GM12891 (cell line): ENCODE measurements at places on chromosomes 1 and 21.

DNA sequence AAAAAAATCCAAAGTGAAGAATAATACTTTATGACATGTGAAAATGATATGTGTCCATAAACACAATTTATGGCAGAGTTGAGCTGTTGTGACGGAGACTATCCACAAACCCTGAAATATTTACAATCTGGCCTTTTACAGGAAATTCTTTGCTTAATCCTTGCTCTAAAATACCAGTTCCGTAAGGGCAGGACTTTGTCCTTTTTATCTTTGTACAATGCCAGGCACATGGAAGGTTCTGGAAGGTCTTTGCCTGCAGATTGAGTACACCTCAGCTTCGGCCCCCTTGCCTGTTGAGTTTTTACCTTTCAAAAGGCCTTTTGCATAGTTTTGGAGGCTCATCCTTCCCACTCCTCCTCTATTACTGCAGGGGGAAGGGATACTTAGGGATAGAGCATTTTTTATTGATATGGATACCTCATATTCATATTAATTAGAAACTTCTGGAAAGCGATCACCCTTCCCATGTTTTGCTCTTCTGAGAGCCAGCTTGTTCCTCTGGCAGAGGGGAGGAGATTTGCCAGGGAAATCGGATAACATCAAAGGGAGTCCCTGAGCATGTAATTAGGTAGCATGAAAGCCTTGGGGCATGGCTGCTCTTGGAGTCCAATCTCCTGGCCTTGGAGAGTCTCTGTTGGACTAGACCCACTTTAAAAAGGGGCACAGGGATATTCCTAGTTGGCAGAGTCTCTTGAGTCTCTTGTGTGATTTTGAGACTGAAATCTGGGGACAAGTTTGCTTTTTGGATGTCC lies 217.1 kb downstream of the KCNJ6 start:
- DNase-seq = no peak

DNA sequence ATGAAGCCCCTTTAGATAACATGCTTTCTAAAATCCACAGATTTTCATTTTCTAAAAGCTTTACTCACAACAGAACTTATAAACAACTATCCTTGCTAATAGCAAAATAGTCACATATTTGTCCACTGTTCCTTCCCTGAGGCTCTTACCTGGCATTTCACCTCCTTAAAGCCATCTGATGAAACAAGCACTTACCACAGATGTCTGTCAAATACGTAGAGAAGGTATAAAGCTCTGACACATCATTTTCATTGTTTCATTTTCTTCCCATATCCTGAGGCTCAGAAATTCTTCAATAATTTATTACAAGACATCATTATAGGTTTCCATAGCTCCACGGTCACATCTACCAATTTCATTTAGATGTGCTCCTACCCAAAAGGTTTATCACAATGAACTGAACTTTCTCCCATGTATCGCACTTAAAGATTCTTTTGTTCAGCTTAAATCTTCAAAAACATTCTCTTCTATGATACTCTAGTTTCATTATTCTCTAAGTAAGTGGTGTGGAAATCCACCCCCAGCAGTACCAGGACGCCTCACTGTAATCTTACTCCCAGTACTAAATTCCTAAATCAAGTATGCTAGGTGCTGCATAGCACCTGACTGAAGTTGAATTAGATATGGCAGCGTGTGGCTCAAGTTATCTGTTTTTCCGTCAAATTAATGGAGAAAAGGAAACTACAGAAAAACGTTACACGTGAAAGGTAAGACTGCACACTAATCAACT lies 569.6 kb downstream of the SMYD3 start:
- no peak for DNase-seq

DNA sequence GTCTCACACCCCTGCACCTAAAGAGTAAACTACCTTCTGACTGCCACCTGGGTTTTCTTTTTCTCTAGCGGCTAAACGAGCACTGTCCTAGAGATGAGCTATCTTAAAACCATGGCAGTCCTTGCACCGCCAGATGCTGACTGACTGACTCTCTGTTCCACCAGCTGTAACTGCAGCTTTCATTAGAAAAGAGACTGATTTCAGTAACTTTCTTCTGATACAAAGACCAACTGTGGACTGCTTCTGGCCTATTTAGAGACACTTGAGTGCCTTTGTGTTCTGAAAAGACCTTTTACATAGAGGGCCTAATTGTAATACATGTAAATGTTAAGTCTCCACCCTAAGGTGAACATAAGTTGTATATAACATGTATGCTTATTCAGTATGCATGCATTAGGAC lies 152.5 kb downstream of the DISC1 start:
- DNase-seq = no peak

GRCh38 chr1:202216691-202217090 lies 23.1 kb downstream of the LGR6 start:
- no peak for DNase-seq

DNA sequence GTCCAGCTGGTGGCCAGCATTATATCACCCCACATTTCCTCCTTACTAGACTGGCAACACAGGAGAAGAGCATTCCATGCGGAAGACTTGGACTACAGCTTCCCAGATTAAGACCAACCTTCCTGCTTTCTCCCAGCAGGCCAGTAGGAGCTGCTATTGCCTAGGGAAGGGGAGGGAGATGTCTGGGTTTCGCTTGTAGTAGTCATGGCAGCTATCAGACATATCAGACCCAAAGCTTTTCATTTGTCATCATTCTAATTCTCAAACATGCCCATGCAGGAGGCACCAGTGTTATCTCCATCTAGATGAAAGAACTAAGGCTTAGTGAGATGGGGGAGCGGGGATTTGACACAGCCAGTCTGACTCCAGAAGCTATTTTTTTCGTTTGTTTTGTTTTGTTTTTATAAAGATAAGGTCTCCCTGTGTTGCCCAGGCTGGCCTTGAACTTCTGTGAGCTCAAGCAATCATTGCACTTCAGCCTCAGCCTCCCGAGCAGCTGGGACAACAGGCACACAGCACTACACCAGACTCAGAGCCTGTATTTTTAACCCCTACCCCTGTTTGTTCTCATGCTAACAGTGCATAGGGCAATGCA lies 4.5 kb downstream of the PLA2G2A start:
- peak; percentile 23 for DNase-seq

- DNase-seq = no peak
These were observed 33.3 kb downstream of the RUNX3 start for GRCh38 chr1:24896596-24897262.

GRCh38 chr1:17405898-17406759 lies 33.3 kb downstream of the RCC2 start:
- DNase-seq = peak; percentile 78

DNA sequence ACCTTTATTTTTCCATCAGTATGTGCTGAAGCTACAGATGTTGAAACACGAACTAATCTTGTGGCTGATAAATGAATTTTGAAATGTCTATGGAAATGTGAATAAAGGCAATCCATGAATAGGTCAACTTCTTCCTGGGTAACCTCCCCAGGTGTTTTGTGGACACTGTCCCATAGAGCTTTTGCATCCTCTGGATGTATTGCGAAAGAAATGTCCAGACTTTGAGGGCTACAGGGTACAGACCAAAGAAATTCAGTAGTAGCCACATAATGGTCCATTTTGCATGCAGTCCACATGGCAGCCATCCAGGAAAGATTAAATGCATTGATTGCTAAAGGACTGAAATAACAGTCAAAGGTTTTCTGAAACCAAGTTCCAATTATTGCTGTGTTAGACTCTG lies 21.5 kb upstream of the DARS2 start:
- no peak for DNase-seq

DNA sequence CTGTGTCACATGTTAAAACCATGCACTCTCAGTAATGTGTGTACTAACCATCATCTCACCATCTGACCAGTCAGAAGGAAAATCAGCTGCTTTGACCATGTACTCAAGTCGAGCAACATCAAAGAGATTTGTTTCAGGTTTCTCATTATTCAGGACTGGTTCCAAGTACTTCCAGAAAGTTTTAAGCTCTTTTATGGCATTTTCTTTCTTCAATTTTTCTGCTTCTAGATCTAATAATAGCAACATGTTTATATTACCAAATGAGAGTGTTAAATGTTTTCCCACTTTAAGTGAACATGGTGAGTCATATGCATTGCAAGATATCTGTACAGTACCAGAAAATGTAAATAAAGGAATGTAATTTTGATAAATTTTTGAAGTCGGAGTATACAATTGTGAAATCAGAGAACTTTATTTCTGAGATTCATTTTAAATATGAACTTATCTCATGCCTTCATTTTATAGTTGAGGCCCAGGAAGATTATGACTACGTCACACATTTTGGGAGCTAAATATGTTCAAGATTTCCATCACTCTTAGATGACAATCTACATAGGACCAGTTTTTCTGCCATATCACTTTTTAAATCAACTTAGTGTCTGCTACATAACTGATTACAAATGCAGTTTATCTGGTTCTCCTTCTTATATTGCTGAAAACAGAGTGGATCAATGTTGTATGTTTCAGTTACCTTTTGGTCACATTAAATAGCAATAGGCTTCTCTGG lies 87.2 kb downstream of the SPAG17 start:
- DNase-seq = no peak

GRCh38 chr1:71086331-71086730 lies 5.5 kb upstream of the ZRANB2 start:
- no peak for DNase-seq

GRCh38 chr1:175376194-175376593 lies 183.6 kb upstream of the KIAA0040 start:
- DNase-seq = no peak
